GM23248 (cell line): ENCODE measurements at places on chromosomes 3 and 15.
A peak's percentile ranks its signal among the peaks of the same experiment; 100 is the strongest.

GRCh38 chr15:78168608-78169007 lies 19.4 kb downstream of the IDH3A start:
- DNase-seq = no peak

GRCh38 chr3:55631766-55632331 lies 144.7 kb upstream of the WNT5A start:
- DNase-seq = no peak

- no peak for DNase-seq
These were observed 339.7 kb upstream of the COL8A1 start for GRCh38 chr3:99298661-99299060.

DNA sequence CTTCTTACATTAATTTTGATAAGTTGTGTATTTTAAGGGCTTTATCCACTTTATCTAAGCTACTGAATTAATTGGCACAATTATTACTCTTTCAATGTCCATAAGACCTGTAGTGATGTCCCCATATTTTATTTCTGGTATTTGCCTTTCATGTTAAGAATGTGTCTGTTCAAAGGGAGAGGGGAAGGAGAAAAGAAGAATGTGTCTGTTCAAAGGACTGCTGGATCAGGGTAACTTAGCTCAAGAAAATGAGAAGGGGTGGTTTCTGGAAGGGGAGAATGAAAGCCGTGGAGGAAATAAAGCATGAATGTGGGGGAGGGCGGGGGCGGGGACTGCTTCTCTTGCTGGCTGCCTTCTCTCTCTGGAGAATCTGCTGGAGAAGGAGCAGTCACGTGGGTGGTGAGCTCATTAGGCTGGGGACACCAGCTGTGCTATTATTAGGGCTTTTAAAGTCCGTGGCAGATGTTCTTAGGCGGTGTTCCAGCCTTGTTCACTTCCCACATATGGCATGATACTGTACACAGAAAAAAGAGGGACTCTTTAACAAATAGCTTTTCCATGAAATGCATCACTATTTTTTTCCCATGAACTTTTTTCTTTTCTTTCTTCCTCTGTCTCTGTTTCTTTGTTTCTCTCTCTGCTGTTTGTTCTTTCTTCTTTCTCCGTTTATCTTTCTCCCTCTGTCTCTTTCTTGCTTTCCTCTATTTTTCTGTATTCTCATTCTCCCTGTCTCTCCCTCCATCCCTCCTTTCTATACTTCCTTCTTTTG lies 63.7 kb upstream of the ULK4 start:
- DNase-seq = peak; percentile 98

DNA sequence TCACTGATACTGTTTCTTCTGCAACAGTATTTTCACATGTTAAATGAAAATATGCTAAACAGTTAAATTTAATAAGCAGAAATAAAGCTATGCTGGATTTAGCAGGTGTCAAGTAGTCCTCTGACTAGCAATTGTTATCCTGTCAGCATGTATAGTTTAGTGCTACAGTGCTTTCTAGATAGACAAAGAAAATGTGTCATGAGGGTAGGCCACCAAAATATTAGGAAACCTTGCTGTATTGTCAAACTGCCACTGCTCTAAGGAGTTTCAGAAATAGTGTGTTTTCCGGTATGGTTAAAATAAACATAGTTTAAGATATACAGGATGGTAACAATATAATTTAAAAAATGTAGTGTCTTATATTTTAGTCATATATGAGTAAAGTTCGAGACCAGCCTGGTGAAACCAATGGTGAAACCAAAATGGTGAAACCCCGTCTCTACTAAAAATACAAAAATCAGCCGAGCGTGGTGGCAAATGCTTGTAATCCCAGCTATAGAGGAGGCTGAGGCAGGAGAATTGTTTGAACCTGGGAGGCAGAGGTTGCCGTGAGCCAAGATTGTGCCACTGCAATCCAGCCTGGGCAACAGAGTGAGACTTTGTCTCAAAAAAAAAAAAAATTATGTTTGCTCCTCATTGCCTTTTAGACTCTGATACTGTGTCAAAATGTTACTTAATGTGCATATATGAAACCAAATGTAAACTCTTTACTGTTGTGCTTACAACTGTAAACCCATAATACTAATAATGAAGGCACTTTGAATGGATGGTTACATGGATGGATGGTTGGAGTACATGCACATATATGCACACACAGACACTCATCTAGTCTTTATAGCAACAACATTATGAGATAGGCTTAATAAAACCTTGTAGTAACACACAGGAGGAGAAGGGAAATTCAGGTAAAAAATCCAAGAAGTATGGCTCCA lies 204.8 kb downstream of the RSRC1 start:
- DNase-seq = no peak

DNA sequence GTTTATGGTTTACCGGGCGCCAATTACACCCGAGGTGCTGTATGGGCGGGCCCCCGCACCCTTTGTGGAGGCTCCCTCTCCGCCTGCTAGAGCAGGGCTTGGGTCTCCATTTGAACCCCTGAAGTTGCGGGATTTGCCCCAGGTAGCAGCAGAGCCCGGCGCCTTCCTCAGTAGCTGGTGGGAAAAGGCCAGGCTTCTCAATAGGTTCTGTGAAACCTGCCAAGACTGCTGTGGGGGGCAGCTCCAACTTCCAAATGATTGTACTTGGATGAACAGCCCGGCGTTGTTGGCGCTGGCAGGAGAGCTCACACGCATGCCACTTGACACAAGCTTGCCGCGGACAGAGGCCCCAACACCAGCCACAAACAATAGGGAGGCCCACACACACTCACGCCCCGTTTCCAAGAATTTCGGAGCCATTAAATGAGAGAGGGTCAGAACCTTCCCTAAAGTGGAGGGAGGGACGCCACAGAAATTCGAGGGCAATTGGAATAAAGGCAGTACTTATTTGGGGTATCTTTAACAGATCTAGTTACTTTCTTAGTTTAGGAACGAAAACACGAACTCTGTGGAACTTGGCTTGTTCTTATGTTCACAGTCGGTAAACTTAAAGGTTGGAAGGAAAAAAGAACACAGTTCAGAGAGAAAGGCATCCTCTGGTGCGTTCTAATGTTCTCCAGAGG lies 1.4 kb downstream of the EPHB3 start:
- DNase-seq = peak; percentile 71

- peak; percentile 85 for DNase-seq
These were observed 60.5 kb upstream of the ACTC1 start for GRCh38 chr15:34855893-34856292.

DNA sequence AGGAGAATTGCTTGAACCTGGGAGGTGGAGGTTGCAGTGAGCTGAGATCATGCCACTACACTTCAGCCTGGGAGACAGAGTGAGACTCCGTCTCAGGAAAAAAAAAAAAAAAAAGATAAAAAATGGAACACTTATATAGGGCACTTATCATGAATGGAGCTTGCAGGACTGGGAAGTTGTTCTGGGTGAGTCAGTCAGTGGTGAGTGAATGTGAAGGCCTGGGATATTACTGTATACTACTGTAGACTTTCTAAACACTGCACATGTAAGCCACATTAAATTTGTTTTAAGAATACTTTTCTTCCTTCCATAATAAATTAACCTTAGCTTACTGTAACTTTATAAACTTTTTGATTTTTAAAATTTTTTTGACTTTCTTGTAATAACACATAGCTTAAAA lies 59.8 kb downstream of the SFMBT1 start:
- peak; percentile 47 for DNase-seq

GRCh38 chr15:72281713-72282112 lies 9.4 kb upstream of the PARP6 start:
- no peak for DNase-seq

- DNase-seq = no peak
These were observed 84.8 kb downstream of the CPN2 start for GRCh38 chr3:194265996-194266964.

- DNase-seq = peak; percentile 77
These were observed 26.1 kb downstream of the SKIL start for GRCh38 chr3:170383567-170383966.

- DNase-seq = no peak
These were observed 667.1 kb upstream of the ADAMTS9 start for GRCh38 chr3:65354880-65355279.
